Kidney tubule cell (primary cell): ENCODE measurements at places on chromosomes 4 and X.
A peak's percentile ranks its signal among the peaks of the same experiment; 100 is the strongest.

- peak; percentile 59 for DNase-seq
These were observed 73.1 kb downstream of the QRFPR start for GRCh38 chr4:121307445-121308327.

DNA sequence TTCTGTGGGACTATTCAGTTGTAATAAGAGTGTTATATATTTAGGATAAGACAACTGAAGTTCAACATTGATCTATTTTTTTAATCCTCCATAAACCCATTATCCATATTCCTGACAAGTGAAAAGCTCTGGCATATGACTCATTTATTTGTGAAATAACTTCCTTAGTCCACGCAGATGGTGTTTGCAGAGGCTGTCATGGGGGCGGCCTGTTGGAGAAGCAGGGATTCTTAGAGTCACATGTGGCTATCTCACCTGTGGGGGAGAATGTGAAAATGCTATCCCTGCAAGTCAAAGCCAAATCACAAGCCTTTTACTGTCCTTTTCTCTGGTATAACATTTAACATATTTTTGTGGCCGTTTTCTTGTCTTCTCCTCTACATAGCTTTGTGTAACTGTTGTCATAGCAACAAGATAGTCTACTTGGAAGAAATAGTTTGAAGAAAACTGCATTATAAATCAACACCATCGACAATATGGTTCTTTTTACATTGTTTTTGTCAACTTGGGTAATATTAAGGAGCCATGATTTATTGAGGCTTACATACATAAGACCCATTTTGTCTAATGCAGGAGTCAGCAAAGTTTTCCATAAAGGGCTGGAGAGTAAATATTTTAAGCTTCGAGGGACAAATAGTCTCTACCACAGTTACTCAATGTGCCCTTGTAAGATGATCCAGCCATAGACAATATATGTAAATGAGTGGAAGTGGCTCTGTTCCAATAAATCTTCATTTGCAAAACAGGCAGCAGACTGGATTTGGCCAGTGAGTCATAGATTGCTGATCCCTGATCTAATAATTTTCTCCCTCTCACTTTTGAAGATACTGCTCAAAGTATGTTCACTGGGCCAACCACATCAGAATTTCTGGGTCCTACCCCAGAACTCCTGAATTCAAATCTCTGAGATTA is 395.0 kb downstream of the DTHD1 start:
- DNase-seq: peak; percentile 6

- DNase-seq: no peak
These were observed 80.7 kb downstream of the MAB21L2 start for GRCh38 chr4:150662686-150663085.

- peak; percentile 34 for DNase-seq
These were observed 11.0 kb upstream of the SH3TC1 start for GRCh38 chr4:8188085-8188484.

- DNase-seq: peak; percentile 64
These were observed 107.5 kb downstream of the GUCY2F start for GRCh38 chrX:109374262-109374960.

- DNase-seq: peak; percentile 57
These were observed 30.9 kb downstream of the NIPAL1 start for GRCh38 chr4:48047421-48047844.

DNA sequence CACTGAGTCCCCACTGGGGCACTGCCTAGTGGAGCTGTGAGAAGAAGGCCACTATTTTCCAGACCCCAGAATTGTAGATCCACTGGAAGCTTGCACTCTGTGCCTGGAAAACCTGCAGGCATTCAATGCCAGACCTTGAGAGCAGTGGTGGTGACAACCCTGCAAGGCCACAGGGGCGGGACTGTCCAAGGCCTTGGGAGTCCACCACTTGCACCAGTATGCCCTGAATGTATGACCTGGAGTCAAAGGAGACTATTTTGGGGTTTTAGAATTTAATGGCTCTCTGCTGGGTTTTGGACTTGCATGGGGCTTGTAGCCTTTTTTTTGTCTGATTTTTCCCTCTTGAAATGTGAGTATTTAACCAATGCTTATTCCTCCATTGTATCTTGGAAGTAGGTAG is 145.8 kb downstream of the MSN start:
- DNase-seq: no peak

GRCh38 chrX:21375708-21376009 is 1.4 kb downstream of the CNKSR2 start:
- DNase-seq: no peak

DNA sequence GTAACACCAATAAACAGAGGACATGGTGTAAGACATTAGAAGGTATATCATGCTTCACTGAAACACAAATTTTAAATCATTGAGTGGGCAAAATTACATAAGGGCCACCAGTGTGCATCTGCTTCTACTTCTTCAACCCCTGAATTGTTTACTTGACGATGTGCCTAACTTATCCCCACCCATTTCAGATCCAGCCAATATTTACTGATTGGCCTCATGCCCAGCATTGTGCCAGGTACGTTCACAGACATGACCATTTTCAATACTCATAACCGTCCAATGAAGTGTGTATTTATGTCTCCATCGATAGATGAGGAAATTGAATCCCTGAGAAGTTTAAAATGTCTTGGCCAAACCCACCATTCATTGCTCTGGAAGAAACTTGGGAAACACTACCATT is 208.3 kb upstream of the MID1 start:
- DNase-seq: no peak

DNA sequence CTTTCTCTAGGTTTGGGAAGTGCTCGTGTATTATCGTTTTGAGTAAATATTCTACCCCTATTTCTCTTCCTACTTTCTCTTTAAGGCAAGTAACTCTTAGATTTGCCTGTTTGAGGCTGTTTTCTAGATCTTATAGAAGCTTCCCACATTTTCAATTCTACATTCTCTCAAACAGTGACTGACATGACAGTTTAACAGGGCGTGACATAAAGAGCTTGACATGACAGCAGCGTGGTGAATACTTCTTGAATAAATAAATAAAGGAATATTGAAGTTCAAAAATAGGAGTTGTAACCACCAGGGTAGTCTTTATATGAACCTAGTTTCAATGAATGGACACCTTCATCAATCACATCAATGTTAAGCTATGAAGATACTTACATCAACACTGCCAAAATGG is 162.0 kb downstream of the TRAM1L1 start:
- no peak for DNase-seq

- DNase-seq: no peak
These were observed 572.5 kb upstream of the AADAT start for GRCh38 chr4:170662250-170662649.

DNA sequence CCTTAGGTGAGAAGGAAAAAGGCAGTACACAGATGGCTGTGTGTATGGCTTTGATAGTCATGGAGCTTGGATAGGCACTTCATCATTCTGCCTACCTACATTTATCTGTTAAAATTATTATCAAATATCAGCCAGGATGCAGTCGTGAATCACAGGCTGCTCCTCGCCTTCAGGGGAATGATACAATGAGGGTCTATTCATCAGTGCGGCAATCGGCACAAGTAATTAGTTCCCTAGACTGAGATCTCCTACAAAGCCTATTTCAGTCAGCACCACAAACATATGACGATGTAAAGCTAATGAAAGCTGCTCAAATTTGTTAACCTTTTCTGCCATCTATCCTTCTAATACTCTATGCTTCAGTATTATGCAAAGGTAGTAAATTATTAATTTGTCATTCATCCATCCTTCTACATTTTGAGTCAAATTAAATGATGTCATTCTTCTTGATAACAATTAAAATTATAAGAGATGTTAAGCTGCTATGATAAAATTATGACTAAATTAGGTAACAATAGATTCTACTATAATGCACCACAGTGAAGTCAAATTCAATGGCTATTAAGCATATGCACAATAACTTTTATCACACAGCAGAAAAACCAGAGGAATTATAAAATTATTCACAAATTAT is 19.0 kb downstream of the MAB21L2 start:
- DNase-seq: no peak

DNA sequence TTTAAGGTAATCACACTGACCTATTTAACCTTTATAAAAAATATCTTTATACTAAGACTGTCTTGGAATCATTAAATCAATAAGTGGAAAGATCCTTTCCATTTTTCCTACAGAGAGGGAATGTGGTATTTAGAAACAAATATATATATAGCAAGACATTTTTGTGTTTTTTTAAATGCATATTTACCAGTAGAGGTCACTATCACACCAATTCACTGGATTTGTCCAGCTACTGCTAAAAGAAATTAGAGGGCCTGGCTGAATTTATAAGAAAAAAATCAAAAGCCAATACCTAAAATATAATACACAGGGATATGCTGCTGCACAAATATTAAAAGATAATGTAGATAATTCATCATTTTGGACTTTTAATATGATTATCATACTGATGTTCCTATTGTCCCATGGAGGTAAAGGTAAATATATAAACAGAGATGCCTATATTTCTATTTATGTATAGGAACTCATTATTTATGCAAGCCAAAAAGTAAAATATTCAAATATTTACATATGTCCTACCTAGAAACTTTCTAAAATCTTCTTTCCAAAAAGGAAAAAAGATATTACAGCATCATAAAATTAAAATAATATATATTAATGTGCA is 69.5 kb downstream of the PDE5A start:
- DNase-seq: peak; percentile 57

- peak; percentile 100 for DNase-seq
These were observed 802.4 kb downstream of the TRIML1 start for GRCh38 chr4:188941524-188942119.

DNA sequence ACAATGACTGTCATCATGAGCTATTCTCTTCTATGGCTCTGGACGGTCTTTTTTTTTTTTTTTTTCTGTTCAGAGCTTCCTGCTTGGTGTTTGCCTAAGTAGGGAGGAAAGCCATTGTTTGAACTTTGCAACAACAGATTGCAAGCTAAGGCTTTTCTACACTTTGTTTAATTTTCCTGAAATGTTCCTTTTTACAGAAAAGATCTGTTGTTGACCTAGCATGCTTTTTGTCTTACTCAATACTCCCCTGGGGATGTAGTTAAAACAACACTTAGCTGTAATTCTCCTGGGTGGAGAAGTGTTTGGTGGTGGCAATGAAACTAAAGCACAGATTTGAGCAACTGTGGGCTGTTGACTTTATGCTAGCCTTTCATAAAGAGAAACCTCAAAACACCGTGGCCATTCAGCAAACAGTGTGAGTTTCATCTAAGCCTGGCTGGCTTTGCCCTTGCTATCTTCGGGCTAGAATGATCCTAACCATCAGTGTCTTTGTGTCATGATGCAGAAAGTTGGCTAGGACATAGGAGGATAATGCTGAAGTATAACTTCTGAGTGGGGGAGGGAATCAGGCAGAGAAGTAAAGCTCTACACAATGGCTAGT is 110.5 kb downstream of the ANXA3 start:
- DNase-seq: no peak

GRCh38 chr4:7058792-7059191 is 9.1 kb downstream of the GRPEL1 start:
- no peak for DNase-seq

DNA sequence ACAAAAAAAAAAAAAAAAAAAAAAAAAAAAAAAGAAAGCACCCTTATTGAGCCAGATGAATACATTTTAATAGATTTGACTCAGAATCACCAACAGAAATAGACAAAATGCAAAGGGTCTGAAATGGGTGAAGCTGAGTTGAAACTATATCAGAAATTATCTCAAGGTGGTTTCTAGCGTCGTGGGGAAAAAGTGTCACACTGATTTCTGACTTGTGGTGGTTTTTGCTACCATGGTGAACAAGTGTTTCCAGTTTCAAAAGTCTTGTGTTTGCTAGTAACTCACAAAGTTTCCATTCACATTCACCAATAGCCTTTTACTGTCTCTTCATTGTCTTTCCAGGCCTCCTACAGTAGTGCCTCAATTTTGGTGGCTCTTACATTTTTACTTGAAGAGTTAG is 135.5 kb downstream of the ARHGAP24 start:
- no peak for DNase-seq

GRCh38 chr4:56806666-56807065 is 14.8 kb downstream of the SPINK2 start:
- DNase-seq: no peak

- DNase-seq: no peak
These were observed 55.2 kb downstream of the GAB1 start for GRCh38 chr4:143391895-143392294.

- DNase-seq: peak; percentile 31
These were observed 1143.9 kb downstream of the PDHA2 start for GRCh38 chr4:96983830-96984229.

DNA sequence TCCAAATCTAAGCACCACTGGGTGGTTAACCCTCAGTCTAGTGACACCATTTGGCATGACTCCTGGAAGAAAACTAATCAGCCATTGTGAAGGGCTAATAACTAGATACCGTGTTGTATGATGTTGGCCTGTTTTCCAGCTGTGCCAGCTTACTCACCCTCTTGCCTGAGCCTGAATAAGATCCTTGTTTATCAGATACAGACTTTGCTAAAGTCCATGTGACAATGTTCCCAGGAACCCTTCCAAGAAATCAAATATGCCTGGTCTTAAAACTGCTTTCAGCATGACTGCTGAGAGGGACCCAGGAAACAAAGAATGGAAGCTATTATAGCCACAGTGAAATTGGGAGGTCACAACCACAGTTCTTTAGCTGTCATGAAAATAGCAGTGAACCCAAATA is 640.8 kb upstream of the INTU start:
- DNase-seq: peak; percentile 5

- peak; percentile 86 for DNase-seq
These were observed 393.9 kb upstream of the CTSO start for GRCh38 chr4:156347412-156348075.

- DNase-seq: peak; percentile 2
These were observed 293.4 kb downstream of the BMPR1B start for GRCh38 chr4:95050980-95051701.

GRCh38 chr4:139986689-139987501 is 167.1 kb downstream of the MAML3 start:
- no peak for DNase-seq

GRCh38 chr4:156686120-156686519 is 285.5 kb downstream of the PDGFC start:
- DNase-seq: peak; percentile 74
